CD4-positive, alpha-beta T cell treated with Interleukin-15 for 4 hours (primary cell): ENCODE measurements at places on chromosomes 11 and 22.

GRCh38 chr11:64298966-64299846 lies 952 bp upstream of the CATSPERZ start:
- no peak for DNase-seq

GRCh38 chr11:1829039-1829820 lies 5.6 kb upstream of the SYT8 start:
- DNase-seq = no peak

- no peak for DNase-seq
Measured at GRCh38 chr11:29781268-29781667, 235.6 kb downstream of the KCNA4 start.

DNA sequence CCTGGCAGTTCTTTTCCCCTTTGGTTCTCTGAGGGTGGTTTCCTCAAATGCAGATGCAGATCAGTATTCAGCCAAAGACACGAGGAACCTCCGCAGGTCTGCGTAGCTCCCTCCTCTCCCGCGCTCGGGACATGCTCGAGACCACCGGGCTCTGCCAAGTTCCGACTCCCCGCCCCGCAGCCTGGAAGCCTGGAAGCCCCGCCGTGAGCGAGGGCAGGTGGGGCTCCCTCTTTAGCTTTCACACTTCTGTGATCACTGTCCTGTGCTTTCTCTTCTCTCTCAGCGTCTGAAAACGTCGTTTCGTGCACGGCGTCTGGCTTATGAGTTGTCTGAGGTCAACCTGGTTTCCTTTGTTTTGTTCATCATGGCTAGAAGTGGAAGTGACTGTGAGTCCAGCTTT lies 26.6 kb downstream of the ZBED4 start:
- DNase-seq = no peak

DNA sequence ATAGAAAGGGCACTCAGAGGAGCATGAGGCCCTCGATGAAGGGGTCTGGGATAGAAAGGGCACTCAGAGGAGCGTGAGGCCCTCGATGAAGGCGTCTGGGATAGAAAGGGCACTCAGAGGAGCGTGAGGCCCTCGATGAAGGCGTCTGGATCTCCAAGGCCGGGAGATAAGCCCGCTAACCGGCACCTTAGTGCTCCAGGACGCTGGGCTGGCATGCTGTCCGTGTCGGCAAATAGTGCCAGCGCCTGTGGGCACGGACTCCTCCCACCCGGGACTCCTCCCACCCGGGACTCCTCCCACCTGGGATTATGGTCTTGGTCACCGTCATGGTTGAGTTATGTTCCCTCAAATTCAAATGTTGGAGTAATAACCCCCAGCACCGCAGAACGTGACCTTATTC lies 725.3 kb downstream of the BRD1 start:
- DNase-seq = no peak

DNA sequence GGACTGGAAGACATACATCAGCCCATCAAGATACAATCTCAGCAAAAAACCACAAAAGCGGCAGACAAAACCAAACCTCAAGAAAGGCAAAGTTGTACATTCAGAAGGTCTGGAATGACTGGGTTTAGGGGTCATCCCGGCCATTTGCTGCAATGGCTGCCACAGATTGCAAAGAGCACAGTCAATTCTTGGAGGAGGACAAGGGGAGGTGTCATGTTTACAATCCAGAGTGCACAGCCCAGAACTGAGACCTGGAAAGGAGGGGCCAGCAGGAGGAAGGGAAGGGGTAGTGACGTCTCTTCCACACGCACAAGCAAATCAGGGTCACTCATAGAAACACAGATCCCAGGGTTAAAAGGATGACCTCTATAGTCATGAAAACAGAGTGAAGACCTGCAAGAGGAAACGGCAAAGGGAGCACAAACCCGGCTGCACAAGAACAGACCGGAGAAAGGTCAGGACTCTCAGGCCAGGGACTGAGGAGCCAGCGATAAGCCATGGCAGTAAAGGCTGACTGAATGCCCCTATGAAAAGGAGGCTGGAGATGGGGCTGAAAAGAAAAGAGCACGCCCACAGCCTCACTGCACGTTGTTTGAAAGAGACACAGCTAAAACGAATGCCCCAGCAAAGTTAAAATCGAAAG lies 18.2 kb upstream of the MUC5AC start:
- no peak for DNase-seq

- no peak for DNase-seq
Measured at GRCh38 chr22:30990690-30991089, 21.6 kb downstream of the TUG1 start.

DNA sequence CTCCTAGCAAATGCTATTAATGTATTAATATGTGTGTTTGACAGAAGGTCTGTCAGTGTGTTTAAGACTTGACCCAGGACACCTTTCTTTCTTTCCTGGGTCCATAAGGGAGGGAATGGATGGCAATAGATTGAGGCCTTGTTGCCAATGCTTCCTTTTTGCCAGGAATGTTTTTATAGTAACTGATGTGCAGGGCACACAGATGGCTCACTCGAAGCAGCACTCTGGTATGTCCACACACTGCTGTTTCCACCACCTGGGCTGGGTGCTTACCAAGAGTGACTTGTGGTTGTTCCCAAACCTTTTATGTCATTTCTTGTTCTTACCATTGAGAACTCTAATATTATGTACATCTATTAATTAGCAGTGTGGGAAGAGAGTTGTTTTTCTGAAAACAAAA lies 396.9 kb upstream of the SYN3 start:
- no peak for DNase-seq

DNA sequence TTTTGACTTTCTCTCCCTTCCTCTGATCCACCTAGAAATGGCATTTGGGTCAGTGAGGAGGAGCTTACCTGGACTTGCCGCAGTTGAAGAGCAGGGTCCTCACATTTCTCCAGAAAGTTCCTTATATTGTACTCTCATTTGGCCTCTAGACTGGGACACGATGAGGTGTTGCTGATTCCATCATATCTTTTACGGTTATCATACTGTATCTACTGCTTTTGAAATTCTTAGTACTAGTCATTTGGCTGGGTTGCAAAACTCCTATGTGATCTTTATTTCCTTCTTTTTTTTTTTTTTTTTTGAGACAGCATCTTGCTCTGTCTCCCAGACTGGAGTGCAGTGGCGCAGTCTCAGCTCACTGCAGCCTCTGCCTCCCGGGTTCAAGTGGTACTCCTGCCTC lies 58.7 kb upstream of the FAM181B start:
- DNase-seq = no peak

DNA sequence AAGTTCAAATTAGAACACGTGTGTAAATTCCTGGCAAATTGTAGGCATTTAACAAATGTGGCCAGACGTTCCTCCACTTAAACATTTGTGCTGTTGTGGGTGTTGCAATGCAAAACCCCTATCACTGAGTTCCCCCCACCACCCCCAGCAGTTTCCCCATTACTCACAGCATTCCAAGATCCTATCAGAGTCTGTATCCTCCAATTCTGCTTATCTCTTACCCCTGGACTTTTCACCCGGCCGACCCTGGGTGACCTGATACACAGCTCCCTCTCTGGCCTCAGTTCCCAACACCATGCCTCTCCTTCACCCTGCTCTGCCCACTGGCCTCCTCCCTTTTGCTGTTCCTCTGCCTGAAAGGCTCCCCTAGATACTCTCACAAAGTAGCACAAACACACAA lies 31.4 kb upstream of the AQP11 start:
- no peak for DNase-seq

- DNase-seq = no peak
Measured at GRCh38 chr11:8138526-8138925, 30.3 kb downstream of the RIC3 start.

DNA sequence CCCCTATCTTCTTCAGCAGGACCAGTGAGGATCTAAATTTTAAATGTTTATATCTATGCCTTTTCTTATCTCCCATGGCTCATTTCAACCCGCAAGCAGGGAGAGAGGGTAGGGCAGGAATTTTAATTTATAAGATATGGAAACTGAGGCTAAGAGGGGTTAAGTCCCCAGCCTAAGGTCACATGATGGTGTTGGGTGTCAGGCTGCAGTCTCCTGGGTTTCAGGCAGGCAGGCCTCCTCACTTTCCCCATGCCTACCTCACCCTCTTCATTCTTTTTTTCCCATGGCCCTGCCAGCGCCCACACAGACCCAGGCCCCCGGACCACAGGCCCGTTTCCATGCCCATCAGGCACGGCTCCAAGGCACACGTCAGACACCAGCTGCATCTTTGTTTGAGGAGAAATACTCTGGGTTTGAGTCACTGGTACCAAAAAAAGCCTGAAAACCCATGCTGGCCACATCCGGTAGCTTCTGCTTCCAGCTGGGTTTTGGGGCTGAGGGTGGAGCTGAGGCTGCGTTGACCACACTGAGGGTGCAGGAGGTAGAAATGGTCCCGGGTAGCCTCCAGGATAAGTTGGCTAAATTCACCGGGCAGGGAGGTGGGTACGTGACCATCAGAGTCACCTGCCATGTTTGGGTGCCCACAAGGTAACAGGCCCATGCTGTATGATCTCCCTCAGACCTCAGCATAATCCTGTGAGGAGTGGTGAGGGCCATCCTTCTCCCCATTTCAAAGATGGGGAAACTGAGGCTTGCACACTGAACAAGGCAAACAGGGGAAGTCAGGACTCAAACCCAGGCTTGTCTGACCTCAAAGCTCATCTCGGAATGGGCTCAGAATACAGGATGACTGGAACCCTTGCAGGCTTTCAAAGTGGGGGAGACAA lies 7.5 kb downstream of the CRYBB1 start:
- DNase-seq = peak; percentile 52

GRCh38 chr11:130666781-130667251 lies 218.4 kb downstream of the ADAMTS15 start:
- no peak for DNase-seq

DNA sequence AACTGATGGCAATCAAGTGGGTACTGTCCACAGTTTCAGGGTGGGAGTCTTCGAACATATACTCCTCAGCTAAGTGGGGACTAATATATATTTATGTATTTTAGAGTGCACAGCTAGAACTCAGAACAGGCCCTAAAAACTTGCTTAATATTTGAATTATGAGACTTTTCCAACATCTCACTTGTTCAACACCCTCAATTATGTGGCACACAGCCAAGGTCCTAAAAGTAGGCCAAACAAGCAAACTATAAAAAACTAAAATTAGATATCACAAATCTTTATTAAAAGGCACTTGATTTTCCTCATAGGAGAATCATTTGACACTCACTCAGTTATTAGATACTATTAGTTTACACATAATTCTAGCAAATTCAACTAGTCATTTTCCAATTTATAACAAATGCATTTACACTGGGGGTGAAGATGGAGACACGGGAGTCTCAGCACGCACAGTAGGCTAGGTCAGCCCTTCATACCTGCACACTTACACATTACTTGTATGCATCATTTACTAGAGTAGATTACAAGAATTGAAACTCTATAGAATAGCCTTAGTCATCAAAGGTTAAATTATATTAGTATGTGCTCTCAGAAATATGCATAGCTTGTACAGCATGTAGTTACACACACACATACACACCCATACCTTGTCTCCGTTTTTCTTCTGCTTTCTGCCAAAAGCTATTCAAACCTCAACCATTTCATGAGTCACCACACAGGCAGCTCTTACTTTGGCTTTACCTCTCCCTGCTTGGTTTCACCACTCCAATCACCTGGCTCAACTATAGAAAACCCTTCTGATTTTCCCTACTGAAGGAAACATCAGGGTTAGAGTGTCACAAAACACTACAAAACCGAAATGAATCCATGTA lies 171.5 kb downstream of the SBF2 start:
- DNase-seq = no peak

DNA sequence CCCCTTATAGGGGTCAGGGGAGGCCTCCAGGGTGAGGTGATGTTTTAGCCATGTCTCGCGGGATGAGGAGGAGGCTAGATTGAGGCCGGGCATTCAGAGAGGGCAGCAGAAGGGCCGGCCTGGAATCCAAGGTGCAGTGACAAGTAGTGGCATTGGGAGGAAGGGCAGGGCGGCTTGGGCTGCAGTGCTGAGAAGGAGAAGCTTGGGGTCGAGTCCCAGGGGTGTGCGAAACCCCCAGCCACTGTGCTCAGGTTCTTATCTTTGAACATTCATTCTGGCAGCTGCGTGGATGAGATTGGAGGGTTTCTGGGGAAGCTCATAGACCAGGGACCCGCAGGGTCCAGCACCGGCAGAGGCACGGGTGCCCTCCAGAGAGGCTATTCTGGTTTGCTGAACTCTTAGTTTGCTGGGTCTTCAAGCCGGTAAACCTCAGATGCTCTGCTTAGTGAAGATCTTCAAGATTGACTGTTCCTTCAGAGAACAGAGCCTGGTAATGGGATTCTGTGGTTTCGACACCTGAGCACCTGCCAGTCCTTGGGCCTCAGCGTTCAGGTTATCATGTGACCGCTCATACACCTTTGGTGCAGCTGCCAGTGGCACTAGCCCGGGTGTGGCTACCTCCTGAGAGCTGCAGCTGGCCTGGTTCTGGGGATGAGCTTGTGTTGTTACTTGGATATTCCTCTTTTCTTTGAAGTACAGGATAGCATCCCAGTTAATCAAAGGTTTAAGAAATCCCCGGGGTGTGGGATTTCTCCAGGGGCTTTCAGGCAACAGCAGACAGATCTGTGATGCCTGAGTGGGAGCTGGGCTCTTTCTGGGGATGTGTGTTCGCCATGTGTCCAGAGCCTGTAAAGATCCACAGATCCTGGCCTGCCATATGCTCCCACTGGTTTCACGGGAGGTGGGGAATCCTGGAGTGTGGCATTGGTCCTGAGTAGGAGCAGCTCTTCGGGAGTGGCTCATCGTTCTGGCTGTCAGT lies 152.8 kb downstream of the TBC1D22A start:
- DNase-seq = no peak

DNA sequence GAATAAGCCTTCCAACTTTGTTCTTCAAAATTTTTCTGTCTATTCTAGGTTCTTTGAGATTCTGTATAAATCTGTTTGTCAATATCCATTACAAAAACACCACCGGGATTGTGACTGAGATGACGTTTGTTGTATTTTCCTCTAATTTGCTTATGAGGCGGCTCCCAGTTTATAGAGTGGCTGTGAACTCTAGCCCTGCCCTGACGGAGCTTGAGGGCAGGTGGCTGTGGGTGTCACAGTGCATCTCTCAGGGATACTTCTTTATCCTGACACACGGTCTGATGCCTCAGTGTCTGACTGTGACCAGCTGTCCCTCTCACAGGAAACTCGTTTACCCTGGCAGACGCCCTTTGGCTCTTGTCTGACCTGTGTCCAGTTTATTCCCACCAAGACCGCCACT lies 53.7 kb upstream of the ATXN10 start:
- no peak for DNase-seq

- DNase-seq = no peak
Measured at GRCh38 chr11:117199053-117199915, at the start of gene TAGLN. Gene TAGLN, plus strand, starts transcription at chr11:117199370. Its CDS starts 3,644 bp downstream, at chr11:117203014.

DNA sequence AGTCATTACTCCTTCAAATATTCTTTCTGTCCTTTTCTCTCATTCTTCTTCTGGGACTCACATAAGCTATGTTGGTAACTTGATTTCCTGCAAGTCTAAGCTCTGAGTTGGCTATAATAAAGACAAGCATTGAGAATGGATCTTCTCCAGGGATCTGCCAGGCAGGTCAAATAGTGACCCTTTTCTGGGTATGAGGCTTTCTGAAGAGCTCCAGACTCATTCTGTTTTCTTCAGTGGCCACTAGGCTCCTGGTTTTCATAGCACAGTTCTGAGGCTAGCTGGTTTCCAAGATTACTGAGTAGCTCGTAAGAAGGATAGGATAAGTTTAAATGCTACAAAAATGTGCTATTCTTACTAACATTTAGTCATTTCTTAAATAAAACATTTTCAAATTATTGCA lies 38.3 kb downstream of the TMPRSS5 start:
- DNase-seq = no peak
